Effector memory CD8-positive, alpha-beta T cell (primary cell): ENCODE measurements at places on chromosomes 3 and 15.

- no peak overlapping the region for H3K4me3 ChIP-seq
- H3K36me3 ChIP-seq: no peaks in the 10 kb centered on the region
- no peak for DNase-seq
These were observed 158.8 kb downstream of the POLR2M start for GRCh38 chr15:57865294-57865693.

DNA sequence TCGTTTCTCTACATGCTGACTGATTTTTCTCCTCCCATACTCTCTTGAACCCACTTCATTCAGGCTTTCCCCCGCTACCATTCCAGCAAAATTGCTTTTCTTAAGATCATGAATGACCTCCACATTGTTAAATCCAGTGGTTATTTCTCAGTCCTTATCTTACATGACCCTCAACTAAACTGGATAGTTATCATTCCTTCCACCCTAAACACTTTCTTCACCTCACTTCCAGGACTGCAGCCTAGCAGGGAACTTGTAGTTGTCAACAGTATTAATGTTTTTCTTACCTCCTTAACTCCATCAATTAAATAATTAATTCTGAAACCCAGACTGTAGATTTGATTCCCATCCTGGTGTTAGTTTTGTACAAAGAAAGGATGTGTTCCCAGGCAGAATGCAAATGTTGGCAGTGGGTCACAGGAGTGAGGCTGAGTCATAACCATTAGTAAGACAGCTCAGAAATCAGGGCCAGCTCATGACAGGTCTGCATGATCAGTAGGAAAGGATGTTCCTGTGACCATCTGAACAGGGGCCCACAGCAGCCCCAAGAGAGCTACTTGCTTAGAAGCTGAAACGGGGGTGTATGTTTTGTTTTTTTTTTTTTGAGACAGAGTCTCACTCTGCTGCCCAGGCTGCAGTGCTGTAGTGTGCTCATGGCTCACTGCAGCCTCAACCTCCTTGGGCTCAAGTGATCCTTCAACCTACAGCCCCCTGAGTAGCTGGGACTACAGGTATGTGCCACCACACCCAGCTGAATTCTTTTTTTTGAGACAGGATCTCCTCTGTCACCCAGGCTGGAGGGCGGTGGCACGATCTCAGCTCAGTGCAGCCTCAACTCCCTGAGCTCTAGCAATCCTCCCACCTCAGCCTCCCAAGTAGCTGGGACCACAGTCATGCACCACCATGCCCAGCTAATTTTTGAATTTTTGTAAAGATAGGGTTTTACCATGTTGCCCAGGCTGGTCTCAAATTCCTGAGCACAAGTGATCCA, 9.1 kb downstream of the BCL2L10 start:
- no peak overlapping the region for H3K4me3 ChIP-seq
- H3K27ac ChIP-seq: peak overlapping the region; percentile 36
- no peaks in the 10 kb centered on the region for H3K27me3 ChIP-seq
- DNase-seq: no peak
- H3K4me1 ChIP-seq: no peaks in the 10 kb centered on the region

GRCh38 chr3:153268564-153269279, 106.7 kb downstream of the RAP2B start:
- H3K4me3 ChIP-seq: no peak overlapping the region
- H3K36me3 ChIP-seq: no peaks in the 10 kb centered on the region
- H3K4me1 ChIP-seq: peaks cover 19% of the 10 kb centered on the region
- DNase-seq: no peak
- no peak overlapping the region for H3K27ac ChIP-seq

GRCh38 chr3:15427182-15427880, at the start of the genes EAF1 and METTL6:
EAF1 (plus strand) TSS chr3:15427598; CDS start chr3:15427780, 182 bp downstream.
METTL6 (minus strand) TSS chr3:15427544; CDS start chr3:15426511, 1,033 bp downstream.
- peak; percentile 76 for DNase-seq
- H3K4me3 ChIP-seq: peak within 1 kb of the TSS; percentile 95
- peaks cover 66% of the 10 kb centered on the region for H3K4me1 ChIP-seq
- H3K27ac ChIP-seq: peak within 1 kb of the TSS; percentile 99
- peaks cover 55% of the 10 kb centered on the region for H3K36me3 ChIP-seq

GRCh38 chr3:47715928-47716327, 65.8 kb downstream of the SMARCC1 start:
- no peak overlapping the region for H3K4me3 ChIP-seq
- peaks cover 64% of the 10 kb centered on the region for H3K36me3 ChIP-seq
- H3K4me1 ChIP-seq: peaks cover 20% of the 10 kb centered on the region
- peak overlapping the region; percentile 0 for H3K27ac ChIP-seq

GRCh38 chr3:50484722-50485121, 18.7 kb downstream of the CACNA2D2 start:
- peak overlapping the region; percentile 75 for H3K27ac ChIP-seq
- H3K27me3 ChIP-seq: no peaks in the 10 kb centered on the region
- peaks cover 29% of the 10 kb centered on the region for H3K36me3 ChIP-seq
- no peak overlapping the region for H3K4me3 ChIP-seq
- DNase-seq: no peak
- peaks cover 32% of the 10 kb centered on the region for H3K4me1 ChIP-seq

- no peak overlapping the region for H3K4me3 ChIP-seq
- DNase-seq: no peak
- no peaks in the 10 kb centered on the region for H3K27me3 ChIP-seq
- no peaks in the 10 kb centered on the region for H3K36me3 ChIP-seq
These were observed 108.5 kb upstream of the CMC1 start for GRCh38 chr3:28132941-28133340.

DNA sequence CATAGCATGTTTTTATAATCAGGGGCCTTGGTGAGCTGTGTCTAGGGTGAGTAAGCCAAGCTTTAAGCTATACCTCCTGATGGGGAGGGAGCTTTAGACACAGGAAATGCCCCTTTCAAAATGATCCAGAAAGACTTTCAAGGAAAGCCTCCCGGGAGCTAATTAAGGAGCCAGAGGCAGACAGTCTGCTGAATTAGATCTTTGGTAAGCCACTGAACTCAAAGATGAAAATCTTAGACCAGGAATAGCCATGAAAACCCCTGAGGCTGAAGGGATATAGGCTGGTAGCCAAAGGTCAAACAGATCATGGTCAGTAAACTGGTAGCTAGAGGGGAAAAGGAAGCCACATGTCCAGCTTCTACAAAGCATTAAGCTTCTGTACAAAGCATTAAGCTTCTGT, 42.7 kb upstream of the GAP43 start:
- H3K36me3 ChIP-seq: no peaks in the 10 kb centered on the region
- no peaks in the 10 kb centered on the region for H3K4me1 ChIP-seq
- H3K4me3 ChIP-seq: no peak overlapping the region
- peaks cover 16% of the 10 kb centered on the region for H3K27me3 ChIP-seq
- no peak for DNase-seq
- no peak overlapping the region for H3K27ac ChIP-seq

- H3K27me3 ChIP-seq: no peaks in the 10 kb centered on the region
- DNase-seq: peak; percentile 21
- peaks cover 50% of the 10 kb centered on the region for H3K4me1 ChIP-seq
- H3K4me3 ChIP-seq: peak overlapping the region; percentile 25
- peaks cover 10% of the 10 kb centered on the region for H3K36me3 ChIP-seq
These were observed 13.2 kb downstream of the USP3 start for GRCh38 chr15:63517628-63518027.
